Right hindlimb (tissue), 1 donor: ENCODE measurements at places on chromosomes 2 and 18.

GRCh38 chr2:177302552-177302951 is 38.0 kb upstream of the NFE2L2 start:
- DNase-seq, result no peak

- no peak for DNase-seq
Observed at GRCh38 chr2:161096336-161096735, 63.9 kb upstream of the TANK start.

- DNase-seq, result no peak
Observed at GRCh38 chr2:59858540-59858939, 694.9 kb downstream of the BCL11A start.

GRCh38 chr18:72419914-72420313 is 124.2 kb downstream of the CBLN2 start:
- no peak for DNase-seq

DNA sequence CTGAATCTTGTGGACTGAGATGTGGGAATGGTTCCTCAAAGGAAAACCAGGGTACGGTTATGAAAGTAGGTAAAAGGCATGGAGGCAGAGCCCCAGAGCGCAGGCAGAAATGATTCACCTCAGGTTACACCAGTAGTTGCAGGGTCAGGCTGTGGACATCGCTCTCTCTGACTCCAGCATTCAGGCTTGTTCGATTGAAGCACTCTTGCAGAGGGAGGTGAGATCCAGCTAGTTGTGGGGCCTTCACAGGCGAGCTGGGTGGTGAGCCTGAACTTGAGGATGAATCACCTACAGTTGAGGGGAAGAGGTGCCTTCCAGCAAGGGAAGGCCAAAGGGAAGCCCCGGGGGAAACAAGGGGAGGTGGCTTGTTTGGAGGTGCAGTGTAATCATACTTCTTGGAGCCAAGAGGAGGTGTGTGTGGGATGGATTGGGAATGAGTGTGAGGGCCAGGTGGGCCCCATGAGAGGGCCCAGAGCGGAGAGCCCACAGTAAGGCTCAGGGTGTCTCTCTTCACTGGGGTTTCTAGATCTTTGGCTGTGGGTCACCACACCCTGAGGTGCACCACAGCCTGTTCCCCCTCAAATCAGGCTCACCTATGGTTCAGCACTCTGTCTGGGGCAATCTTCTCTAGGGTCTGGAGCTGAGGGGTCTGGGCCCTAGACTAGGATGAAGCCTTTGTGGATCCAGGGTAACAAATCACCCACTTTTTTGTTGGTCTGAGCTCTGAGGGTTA is 48.5 kb upstream of the MCFD2 start:
- DNase-seq, result no peak
